ENCODE measurements at places on chromosomes 3 and 15. TPM values are rescaled to one million over a fixed set of nuclear protein-coding genes. Genes with fewer than 3 reads are reported as not detected.

Gene PDZRN3
- total RNA-seq, result 72.3 TPM

Gene CIDEC
- total RNA-seq, result not detected

Gene IL16
- total RNA-seq, result 7.1 TPM

Gene COL7A1
- 21.8 TPM for total RNA-seq

Gene SNRPA1
- 47.7 TPM for total RNA-seq

Gene WNT5A
- 39.0 TPM for total RNA-seq

Gene RLBP1
- 102 TPM for total RNA-seq

Gene AMT
- 13.3 TPM for total RNA-seq

Gene FOXL2
- 6.7 TPM for total RNA-seq

Gene PLSCR4
- total RNA-seq, result 46.9 TPM
